ENCODE measurements at places on chromosomes 2 and 18.

DNA sequence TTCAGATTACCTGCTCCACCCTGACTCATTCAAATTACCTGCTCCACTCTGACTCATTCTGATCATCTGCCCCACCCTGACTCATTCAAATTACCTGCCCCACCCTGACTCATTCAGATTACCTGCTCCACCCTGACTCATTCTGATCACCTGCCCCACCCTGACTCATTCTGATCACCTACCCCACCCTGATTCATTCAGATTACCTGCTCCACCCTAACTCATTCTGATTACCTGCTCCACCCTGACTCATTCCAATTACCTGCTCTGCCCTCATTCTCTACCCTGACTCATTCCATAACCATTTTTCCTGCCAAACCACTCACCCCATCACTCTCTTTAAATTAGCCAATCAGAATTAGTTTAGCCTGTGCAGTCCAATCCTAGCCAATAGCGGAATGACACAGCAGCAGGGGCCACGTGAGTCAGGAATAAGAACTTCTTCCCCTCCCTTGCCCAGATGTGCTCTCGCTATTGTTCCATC lies 26.2 kb downstream of the CFAP53 start:
- no peak for DNase-seq

GRCh38 chr18:61833978-61834377 lies 58.8 kb downstream of the RNF152 start:
- no peak for DNase-seq

- no peak for DNase-seq
Measured at GRCh38 chr2:74481961-74482800, 617 bp downstream of the CCDC142 start.

- DNase-seq = no peak
Measured at GRCh38 chr2:103880081-103880834, 973.7 kb upstream of the POU3F3 start.

GRCh38 chr2:160473468-160474318 lies 19.9 kb downstream of the RBMS1 start:
- DNase-seq = no peak

- DNase-seq = no peak
Measured at GRCh38 chr2:143150287-143150686, 21.1 kb downstream of the ARHGAP15 start.

- DNase-seq = no peak
Measured at GRCh38 chr18:58996131-58996641, 131.5 kb downstream of the ZNF532 start.

- DNase-seq = no peak
Measured at GRCh38 chr2:424306-425171, 136.6 kb upstream of the ALKAL2 start.
